Naive thymus-derived CD4-positive, alpha-beta T cell (primary cell): ENCODE measurements at places on chromosomes 2 and 18.

DNA sequence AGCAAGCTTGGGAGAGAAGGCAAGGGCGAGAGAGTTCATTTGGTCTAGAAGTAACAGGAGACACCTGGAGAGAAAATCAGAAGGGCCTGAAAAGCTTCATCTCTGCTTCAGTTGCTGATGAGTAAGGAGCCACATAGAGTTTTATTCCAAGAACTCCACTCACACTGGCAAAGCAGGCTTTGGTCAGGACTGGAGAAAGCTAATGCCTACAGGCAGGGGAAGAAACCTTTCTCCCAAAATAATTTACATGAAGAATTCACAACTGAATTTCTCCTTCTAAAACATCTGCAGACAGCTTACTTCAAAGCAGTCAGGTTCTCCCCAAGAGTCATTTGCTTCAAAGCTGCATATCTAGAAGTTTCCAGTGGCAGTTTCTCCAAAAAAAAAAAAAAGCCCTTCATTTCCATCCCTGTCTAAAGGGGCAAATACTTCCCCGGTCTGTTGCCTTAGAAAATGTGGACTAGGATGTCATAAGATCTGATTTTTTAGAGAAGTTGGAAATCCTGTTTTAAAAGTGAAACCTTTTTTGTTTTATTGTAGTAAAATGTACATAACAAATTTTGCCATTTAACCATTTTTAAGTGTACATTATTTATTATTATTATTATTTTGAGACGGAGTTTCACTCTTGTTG lies 46.3 kb downstream of the TMEM247 start:
- no peak for DNase-seq

DNA sequence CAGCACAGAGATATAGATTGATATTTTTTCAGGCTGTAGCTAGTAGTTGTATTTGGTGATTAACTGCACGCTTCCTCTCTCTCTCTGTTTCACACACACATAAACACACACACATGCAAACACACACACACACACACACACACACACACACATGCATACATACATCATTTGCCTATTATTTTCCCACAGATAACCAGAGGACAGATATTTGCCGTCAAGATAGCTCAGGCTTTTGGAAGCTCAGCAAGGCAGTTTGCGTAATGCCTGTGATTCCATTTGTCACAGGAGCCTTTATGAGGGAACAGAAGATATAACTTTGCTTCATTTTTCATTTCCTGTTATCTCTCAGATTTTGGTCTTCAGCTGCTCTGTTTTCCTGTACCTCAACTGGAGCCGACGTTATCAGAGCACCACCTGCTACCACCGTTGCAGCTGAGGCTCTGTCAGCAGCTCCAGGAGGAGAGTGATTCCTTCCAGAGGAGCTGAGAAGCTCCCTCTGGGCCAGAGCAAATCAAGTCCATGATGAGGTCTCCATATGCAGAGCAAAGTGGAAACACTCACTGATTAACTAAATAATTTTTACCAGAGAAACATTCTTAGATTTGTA lies 341.9 kb upstream of the PIK3C3 start:
- DNase-seq = no peak

DNA sequence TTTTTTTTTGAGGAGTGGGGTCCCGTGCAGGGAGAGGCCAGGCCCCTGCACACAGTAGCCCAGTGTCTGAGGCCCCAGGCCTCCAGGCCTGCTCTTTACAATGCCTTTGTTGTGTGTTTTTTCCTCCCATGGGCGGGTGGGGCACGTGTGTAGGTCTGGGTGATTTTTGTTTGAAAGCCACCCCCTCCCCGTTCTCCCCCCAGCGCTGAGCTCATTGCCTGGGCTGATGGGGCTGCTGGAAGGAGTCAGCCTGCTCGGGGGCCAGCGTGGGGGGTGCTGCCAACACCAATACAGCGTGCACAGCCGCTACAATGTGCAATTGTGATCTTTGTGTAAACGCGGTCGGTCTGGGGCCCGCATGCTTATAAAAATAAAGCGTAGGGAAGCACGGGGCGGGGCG lies 142.7 kb downstream of the DYSF start:
- DNase-seq = no peak

GRCh38 chr2:160324161-160324800 lies 124.2 kb upstream of the ITGB6 start:
- DNase-seq = no peak

DNA sequence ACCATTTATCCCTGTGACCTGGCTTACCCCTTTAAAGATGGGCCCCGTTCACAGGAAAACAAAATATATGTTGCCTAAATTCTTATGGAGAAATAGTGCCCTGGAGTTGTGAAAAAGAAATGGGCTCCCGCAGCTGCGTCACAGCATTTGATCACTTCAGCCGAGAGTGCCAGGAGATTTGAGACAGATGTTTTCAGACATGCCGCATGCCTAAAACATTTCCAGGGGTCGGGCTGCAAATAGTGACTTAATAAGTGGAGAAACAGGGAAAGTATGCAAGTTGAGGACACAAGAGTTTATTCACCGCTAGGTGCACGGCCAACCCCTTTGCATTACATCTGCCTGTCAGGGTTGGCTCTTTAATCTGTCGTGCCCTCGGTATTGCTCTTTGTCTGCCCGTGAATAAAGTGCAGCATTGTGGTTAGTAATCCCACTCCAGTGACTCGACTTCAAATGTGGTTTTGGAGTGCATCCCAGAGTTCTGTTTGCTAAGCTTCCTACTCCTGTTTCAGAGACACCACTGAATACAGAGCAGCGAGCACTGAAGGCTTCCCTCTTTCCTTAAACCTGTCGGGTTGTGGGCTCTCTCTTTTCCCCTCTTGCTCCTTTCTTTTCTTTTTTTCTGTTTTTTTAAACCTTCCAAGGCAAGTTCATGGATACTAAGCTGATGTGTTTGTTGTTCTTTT lies 187.5 kb downstream of the LTBP1 start:
- no peak for DNase-seq

DNA sequence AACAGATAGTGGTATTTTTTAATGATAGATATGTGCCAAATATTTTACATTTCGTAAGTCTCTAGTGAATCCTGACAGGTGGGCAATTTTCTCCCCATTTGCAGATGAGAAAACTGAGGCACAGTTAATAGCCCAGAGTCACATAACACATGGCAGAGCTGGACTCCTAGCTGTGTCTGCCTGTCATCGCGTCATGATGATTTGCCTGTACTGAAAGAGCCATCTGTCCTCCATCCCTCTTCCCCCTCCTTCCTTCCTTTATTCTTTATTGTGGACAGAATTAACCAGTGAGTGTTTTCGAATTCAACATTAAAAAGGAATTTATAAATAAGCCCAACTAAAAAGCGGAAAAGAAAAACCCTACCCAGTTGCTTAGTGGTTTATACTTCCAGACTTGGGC lies 3.2 kb downstream of the DNAJB2 start:
- no peak for DNase-seq

DNA sequence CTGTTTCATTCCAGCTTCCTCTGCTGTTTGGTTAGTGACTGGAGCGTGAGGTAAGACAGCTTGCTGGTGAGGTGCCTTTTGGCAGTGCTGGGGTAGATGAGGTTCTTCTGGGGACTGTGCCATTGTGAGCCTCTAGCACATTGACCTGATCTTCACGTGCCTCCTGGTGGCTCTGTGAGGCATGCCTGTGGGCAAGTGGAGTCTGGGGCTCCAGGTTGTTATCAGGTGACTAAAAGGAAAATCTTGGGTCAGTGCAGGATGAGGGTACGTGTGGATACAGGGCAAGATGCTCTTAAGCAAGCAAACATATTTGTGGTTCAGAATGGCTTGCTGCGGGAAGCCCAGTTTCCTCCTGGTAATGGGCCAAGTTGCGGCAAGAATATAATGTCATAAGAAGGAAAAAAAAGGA lies 75.4 kb downstream of the FHOD3 start:
- DNase-seq = no peak

DNA sequence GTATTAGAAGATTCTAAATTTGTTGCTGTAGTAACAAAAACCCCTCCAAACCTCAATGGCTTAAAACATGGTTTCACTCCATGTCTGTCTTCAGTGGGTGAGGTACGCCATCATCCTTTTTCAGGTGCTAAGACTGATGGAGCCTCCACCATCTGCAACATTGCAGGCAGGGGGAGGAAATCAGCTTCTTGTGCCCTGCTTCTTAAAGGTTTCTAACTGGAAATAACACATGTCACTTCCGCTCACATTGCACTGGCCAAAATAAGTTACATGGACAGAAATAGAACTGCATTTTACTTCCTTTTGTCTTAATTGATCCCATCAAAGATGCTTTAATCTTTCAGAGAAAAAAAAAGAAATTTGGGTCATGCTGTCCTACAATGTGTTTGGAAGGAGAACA lies 94.1 kb downstream of the GALNT3 start:
- no peak for DNase-seq

DNA sequence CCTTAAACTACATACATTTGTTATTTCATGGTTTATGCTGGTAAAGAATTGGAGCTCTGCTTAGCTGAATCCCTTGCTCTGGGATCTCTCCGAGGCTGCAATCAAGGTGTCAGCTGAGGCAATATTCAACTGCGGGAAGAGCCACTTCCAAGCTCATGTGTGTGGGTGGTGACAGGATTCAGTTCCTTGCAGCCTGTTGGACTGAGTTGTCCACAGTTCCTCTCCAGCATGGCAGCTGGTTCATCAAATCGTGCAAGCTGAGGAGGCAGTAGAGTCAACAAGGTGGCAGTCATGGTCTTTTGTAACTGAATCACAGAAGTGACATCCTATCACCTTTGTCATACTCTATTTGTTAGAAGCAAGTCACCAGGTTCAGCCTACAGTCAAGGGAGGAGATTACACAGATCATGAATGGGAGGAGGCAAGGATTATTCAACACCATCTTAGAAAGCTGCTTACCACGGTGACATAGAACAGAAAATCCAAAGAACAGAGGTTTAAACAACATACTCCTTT lies 56.9 kb downstream of the CTIF start:
- DNase-seq = no peak

DNA sequence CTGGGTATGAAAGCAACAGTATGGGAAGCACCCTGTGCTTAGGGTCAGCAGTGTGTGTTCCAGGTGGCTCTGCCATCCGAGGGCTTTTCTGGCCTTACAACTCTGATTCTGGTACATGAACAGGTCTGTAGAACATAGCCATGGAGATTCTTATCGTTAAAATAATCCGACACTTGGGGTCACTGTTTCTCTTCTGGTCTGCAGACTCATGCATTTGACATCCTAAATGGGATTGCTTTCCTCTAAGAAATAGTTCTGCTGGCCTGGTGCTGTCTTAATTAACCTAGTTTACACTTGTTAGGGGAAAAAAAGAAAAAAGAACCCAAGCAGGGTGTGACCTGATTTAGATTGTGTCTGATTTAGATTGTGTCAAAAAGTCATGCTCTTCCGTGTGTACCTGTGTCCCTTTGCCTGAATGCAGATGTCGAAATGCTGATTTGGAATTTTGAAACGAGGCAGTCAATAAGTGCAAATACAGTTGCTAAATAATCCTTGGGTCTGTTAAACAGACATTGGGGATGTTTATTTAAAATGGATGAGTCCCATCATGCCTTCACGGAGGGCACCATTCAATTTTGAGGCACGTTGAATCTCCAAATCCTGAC lies 59.6 kb downstream of the TRPM8 start:
- DNase-seq = peak; percentile 29

DNA sequence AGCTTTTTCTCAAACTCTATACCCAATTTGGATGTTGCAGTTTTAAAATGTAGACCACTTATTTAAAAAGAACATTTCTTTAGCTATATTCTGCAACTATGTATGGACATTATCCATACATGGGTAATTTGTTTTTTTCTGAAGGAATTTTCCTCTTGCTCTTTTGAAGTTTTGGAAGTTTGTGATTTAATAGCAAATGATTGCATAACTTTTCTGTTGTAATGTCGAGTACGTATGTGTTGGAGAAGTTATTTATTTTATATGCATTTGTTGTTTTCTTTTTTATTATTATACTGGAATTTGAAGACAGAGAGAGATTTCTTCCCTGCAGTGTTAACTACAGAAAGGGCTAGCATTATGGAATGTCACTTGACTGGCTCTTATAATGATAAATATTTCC lies 207.7 kb upstream of the FANCL start:
- no peak for DNase-seq
